Naive thymus-derived CD4-positive, alpha-beta T cell (primary cell): ENCODE measurements at places on chromosomes 2 and 18. TPM values are rescaled to one million over a fixed set of nuclear protein-coding genes. Genes with fewer than 3 reads are reported as not detected.

DES gene
- not detected for total RNA-seq

RASGRP3 gene
- 14.2 TPM for total RNA-seq

DSG3 gene
- not detected for total RNA-seq

EIF2AK3 gene
- 28.6 TPM for total RNA-seq

ITGB6 gene
- not detected in 2 replicates for total RNA-seq

SLC30A3 gene
- not detected for total RNA-seq

DNA sequence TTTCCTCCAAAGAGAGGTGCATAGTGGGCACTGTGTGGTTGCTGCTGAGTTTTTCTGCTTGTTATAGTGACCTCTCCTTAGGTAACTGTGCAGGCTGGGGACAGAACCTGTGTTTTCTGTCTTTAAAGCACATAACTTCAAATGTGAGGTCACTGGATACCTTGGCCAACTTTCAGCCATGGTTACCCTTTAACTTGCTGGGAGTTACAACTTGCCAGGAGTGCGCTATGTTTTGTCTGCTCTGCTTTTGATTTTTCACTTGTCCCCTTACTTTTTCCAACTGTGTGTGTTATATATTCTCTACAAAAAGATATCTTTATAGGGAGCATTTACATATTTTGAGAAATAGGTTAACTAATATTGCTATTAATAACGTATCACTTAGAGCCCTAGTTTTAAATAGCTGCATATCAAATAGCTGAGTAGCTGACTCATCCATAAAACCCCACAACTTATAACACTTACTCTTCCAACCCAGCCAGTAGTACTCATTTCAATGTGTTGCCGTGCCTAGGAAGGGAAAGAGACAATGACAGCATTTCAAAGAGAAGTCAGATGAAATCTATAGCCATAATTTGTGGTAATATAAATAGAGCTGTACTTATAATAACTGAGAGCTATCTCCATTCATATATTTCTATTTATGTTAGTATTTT lies 51.6 kb downstream of the DPP4 start:
- DNase-seq, result no peak

GRCh38 chr2:159640176-159640575 lies 23.8 kb upstream of the BAZ2B start:
- DNase-seq, result no peak

- no peak for DNase-seq
These were observed 638.5 kb downstream of the CNTNAP5 start for GRCh38 chr2:124663645-124663997.

DNA sequence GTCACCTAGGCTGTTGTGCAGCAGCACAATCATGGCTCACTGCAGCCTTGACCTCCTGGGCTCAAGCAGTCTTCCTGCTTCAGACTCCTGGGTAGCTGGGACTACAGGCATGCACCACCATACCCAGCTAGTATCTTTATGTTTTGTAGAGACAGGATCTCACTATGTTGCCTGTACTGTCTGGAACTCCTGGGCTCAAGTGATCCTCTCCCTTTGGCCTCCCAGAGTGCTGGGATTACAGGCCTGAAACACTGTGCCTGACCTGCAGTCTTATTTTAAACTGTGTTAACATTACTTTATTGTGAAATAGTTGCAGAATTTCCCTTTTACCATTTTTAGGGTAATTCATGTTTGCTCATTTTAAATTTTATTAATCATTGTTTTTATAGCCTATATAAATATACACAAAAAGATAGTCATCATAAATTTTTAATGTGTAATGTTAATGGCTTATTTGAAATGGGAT lies 24.6 kb downstream of the EML4 start:
- DNase-seq, result no peak

DNA sequence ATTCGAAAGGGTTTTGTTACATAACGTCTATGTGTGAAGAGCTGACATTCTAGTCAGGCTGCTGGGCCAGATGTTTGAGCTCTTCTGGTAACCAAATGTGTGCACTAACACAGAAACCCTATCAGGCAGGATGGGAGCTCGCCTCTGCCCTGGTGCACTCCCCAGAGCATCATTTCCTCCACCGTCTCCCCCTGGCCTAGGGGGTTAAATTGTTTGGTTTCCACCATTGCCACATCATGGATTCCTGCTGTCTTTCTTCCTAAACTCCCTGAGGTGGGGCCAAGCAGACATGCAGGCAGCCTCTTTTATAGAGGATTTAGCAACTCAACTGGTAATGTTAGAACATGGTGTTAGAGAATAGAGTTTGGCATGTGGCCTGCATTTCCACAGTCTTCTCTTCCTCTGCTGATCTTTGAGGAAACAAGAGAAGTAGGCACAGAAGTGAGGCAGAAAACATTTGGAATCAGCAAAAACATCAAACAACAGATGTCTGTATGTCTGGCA lies 87.3 kb downstream of the ANTXR1 start:
- no peak for DNase-seq

DNA sequence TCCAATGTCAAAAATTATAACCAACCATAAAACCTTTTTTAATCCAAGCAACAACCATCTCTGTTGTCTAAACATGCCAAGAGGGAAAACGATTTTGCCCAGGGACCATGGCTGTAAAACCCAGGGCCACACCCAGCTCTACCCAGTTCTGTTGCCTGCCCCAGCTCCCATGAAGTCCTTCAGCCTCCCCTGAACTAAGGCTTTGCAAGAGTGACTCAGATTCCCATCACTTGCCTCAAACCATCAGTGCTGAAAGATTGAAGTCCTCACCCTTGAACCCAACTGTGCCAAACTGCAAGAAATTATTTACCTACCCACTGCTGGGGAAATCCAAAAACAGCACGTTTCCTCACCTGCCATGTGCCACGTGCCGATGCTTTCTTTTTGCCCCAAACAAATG lies 102.5 kb downstream of the TFCP2L1 start:
- no peak for DNase-seq

DNA sequence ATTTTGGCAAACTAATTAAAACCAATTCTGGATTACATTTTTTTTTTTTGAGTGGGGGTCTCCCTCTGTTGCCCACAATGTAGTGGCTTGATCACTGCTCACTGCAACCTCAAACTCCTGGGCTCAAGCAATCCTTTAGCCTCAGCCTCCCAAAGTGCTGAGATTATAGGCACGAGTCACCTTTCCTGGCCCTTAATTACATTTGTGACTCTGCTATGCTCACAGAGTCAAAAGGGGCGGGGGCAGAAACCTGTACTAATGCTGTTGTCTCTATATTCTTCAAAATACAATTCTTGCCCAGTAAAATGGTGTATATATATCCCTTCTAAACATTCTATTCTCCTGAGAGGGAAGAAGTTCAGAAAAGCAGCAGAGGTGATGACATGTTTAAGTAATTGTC lies 23.2 kb downstream of the PRKD3 start:
- no peak for DNase-seq

GRCh38 chr18:3906116-3906750 lies 456.3 kb downstream of the TGIF1 start:
- DNase-seq, result no peak

DNA sequence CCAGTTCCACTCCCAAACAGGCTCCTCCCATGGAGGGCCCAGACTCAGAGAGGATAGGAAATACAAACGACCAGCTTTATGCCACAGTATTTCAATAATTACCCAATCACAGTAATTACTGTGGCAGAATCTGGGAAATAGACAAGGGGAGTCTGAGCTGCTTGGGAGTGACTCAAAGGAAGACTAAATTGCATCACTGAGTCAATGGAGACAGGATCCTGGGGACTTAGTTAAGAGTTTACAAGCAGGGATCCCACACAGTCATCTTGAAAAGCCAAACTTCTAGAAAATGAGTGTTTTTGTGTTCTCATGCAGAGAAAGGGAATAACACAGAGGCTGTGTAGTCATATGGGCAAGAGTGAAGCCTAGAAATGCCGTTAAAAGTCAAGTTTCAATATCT lies 1142.1 kb downstream of the CNTNAP5 start:
- DNase-seq, result no peak

DNA sequence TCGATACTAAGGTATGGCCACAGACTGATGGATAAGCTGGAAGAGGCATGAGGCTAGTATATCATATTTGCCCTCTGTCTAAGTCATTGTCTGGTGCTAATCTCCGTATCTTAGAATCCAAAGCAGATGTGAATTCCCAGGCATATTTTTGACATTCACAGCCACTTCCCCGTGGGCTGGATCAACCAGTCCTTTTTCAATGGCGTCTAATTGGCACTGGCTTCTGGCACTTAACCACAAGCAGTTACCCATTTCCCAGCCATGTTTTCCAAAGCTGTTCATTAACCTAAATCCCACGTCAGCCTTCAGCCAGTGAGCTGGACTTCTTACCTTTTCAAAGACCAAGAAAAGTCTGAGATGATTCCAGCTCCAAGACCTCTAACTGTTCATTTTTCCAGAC lies 20.7 kb upstream of the ZNF407 start:
- DNase-seq, result no peak

GRCh38 chr18:34592961-34593382 lies 117.1 kb upstream of the DTNA start:
- no peak for DNase-seq

- no peak for DNase-seq
These were observed 148.5 kb downstream of the FHOD3 start for GRCh38 chr18:36446059-36446458.

- peak; percentile 29 for DNase-seq
These were observed 55.0 kb downstream of the ABCB11 start for GRCh38 chr2:168976034-168976654.

GRCh38 chr2:55363636-55364035 lies 56.0 kb downstream of the CCDC88A start:
- no peak for DNase-seq

- DNase-seq, result no peak
These were observed 204.2 kb downstream of the EN1 start for GRCh38 chr2:118643294-118643693.

GRCh38 chr18:37684590-37684989 lies 119.0 kb upstream of the CELF4 start:
- DNase-seq, result no peak

DNA sequence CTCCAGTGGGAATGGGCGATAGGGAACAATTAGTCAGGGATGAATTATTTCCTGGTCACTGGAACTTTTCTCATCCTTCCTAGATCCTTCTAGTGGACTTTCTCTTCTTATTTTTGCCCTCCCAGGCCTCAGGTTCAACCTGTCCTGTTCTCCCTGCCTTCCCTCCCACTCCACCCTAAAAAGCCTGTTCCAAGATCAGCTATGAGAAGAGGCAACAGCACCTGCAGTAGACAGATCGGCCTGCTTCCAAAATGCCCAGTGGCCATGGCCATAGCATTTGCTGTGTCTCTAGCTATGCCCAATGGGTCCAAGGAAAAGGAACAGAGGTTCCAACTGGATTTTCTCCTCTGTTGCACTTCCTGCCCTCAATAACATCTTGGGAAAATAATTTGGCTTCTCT lies 16.5 kb upstream of the KCNF1 start:
- DNase-seq, result no peak
